ENCODE measurements at places on chromosomes 7 and 10.

DNA sequence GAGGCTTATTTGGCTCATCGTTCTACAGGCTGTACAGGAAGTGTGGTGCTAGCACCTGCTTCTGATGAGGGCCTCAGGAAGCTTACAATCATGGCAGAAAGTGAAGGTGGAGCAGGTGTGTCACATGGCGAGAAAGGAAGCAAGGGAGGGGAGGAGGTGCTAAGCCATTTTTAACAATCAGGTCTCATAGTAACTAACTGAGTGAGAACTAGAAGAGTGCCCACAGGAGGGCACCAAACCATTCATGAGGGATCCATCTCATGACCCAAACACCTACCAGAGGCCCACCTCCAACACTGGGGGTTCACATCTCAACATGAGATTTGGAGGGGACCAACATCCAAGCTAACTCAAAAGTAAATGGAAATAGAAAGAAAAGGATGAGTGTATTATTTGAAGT lies 78.1 kb downstream of the CXCL12 start:
- no peak for DNase-seq

DNA sequence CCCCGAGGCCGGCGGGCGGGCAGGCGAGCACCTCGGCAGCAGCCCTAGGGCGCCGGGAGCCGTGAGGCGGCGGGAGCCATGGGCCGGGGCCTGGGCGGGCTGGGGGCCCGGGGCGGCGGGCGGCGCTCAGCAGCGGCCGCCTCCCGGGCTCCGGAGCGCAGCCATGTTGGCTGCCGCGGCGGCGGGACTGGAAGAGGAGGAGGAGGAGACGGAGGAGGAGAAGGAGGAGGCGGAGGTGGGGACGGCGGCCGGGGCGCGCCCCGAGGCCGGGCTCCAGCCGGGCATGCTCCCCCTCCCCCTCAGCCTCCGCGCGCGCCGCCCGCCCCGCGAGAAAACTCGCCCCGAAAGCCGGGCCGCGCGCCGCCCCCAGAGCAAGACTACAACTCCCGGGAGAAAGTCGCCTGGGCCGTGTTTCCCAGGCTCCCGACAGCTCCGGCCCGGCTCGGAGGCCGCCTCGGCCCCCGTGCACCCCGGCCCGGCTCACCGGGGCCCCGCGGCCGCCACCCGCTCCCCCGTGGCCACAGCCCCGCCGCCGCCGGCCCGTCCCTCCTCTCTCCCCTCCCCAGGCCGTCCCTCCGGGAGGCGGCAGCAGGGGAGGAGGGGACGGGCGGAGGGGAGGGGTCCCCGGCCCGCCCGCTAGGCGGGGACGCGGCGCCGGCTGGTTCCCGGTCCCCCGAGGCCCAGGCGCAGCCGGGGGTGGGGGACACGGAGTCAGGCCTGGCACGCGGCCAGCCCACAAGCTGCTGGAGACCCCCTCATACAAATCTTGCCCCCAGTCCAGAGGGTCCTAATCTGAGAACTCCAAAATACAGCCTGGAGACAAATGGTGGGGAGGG lies at the start of gene DLG5:
Gene DLG5 (minus strand): TSS at position 190 of the 836 bp plus-strand sequence. CDS start 235 bp downstream, outside the sequence.
- peak; percentile 55 for DNase-seq

DNA sequence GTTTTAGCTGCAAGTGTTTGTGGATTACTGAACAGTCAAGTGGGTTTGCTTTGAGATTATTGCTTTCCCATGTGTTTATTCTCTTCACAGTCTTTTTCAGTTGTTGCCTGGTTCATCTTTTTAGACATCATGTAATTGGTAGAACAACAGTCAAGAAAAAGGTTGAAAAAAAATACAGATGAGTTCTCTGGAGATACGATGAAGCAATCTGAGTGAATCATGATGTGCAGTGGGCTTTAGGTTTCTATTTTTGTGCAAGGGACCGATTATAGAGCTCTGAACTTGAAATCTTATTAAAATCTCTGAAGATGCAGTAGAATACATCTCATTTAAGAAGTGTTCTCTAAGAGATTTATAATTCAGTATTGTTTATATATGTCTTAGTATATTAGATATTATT lies 145.7 kb downstream of the SDK1 start:
- DNase-seq, result peak; percentile 11

DNA sequence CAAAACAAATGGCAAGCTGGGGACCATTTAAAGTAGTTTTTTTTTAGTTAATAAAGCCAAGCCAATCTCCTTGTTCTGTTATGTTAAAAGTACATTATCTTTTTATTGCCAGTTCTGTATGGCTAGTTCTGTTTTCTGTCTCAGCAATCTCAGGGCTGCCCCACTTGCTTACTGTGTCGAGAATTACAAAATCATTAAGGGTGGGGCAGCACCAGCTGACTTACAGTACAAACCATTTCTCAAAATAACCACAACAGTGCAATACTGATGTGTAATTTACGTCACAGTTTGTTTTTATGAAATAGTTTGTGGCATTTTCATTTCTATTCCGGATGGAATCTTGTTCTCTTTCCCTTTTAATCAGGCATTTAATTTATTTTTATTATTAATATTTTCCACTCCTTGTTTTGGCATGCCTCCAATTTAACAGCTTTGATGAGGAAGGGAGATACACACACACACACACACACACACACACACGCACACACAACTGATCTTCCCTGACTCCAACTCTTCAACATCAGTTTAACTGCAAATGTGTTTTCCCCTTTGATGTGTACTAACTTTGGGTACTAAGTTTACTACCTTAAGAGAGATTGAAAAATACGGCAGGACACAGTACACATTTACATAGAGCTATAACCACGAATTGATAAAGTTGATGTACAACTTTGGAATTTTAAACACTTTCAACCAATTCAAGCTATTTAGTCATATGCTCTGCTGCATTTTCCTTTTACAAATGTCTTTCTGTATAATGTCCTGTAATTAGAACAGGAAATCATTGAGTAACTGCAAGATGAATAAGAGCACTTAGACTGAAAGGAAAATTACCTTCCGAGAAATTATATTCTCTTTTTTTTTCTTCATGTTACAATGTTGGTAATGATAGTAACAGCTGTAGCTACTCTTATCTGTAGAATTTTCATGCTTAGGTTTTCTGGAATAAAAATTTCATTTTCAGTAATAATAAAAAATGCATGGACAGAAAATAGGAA lies 91.5 kb downstream of the ARID5B start:
- peak; percentile 98 for DNase-seq

- no peak for DNase-seq
Observed at GRCh38 chr10:128158021-128158795, 32.0 kb upstream of the MKI67 start.

DNA sequence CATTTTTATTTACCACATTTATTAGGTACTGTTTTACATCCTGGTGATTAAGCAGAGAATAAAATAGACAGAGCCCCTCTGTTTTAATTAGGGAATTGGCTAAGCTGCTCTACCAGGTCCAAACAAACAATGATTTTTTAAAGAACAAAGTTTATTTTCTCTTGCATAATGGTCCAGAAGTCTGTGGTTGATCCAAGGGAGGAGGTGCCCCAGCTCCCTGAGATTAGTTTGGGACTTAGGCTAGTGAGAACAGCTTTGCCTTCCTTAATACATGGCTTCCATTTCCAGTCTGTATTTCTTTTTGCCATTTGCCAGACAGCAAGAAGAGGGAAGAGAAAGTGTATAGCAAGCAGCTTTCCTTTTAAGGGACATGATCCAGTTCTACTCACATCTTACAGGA lies 2.9 kb upstream of the MIOS start:
- DNase-seq, result no peak

- peak; percentile 66 for DNase-seq
Observed at GRCh38 chr7:116210345-116211005, at the start of gene TES. TSS of gene TES (plus strand) at chr7:116210539. CDS start at chr7:116210708, 169 bp downstream.

DNA sequence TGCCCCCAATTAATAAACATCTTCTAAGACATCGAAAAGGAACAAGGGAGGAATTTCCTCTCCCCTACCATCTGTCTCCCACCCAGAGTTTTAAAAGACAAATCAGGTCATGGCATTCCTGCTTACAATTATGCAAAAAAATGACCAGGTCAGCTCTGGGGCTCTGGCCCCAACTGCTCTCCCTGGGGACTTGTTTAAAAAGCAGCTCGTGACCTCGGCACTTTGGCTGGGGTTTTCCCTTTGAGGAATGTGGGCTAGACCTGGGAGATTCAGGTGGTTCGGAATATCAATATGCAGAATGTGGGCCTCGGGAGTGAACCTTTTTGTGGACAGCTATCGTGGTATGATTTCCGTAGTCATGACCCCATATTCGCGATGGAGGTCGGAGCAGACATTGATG lies 648 bp upstream of the RADIL start:
- no peak for DNase-seq

GRCh38 chr7:94022550-94022949 lies 18.4 kb upstream of the BET1 start:
- peak; percentile 21 for DNase-seq

DNA sequence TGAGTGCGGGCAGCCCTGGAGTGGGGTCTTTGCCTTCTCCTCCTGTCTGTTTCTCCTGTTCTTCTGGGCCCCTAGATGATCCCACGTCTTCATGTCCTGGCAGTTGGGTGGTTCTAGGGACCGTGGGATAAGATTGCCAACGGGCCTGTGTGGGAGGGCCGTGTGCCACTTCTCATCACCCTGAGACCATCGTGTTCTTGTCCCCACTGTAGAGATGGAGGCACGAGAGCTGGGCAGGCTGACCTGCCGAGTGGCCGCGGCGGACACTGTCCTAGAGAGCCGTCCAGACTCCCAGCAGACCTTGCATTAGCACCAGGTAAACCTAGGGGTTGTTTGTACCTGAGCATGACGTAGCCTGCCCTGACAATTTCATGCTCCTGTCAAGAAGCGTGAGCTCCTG lies 18.5 kb upstream of the UBE3C start:
- DNase-seq, result no peak

DNA sequence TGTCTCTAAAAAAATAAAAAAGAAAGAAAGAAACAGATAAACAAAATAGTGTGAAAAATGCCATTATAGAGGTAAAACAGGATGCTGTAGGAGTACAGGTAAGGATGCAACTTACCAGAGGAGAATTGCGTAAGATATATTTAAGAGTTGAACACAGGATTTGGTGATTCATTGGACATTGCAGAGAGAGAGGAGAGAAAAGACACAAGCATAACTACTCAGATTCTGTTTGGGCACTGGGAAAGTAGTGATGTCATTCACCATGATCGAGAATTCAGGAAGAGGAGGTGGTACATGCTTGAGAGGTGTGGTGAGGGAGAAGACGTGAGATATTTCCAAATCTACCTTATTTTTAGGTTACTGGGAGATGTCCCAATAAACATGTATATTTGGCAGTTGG lies 97.6 kb downstream of the AASS start:
- DNase-seq, result no peak

- DNase-seq, result no peak
Observed at GRCh38 chr10:96269438-96270300, 1.7 kb downstream of the BLNK start.

DNA sequence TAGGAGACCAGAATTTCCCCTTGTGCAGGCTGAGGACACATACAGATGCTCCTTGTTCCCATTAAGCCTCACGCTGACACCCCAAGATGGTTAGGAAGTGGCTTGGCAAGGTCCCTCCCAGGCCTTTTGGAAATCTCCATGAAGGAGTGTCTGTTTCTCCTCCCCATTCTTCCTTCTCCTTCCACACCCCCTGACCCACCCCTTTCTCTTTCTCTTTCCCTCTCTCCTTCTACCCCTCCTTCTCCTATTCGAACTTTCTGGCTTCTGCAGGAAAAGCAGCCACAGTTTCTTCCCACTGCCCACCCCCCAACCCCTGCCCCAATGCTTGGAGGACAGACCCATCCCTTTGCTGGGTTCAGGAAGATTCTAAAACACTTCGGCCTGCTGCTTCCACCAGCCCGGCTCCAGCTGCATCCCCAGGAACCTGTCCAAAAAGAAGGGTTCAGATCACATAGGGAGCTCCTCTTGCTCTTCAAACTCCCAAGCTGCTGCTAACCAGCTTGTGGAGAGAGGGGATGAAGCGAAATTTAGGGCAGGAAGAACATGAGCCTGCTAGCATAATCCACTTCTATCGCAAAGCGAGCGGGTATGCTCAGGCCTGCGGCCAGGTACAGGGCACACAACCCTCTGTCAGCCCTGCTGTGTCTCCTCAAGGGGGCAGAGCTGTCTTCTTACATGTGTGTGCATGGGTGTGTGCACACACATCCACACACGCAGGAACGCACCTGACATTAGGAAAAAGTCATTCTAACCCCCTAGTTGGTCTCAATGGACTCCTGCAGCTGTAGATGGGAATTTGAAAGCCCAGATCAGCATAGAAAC lies 80.4 kb downstream of the PPP1R3C start:
- DNase-seq, result peak; percentile 43

DNA sequence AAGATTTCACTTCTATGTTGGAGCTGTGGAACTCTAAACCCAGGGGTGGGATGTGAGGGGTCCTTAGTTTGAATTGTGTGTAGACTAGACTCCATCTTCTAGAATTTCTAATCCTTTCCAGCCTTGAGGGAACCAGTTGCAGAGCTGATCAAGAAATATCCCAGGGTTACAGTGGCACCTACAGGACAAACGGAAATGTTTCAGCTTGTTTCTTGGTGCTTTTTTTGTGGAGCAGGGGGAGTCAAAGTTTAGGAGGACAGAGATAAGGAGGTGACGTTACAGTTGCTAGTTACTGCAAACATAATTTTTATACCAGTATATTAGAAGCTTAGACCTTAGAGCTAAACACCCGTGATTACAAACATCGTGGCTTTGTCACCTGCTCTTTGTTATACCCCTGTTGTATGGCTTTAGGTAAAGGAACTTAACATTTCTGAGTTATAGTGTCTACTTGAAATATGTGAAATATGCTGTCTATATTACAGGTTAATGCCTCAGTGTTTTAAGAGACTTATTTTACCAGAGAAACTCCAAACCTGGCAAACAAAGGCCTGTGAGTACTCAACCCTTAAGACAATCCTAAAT lies 84.5 kb upstream of the DYNC1I1 start:
- peak; percentile 67 for DNase-seq

DNA sequence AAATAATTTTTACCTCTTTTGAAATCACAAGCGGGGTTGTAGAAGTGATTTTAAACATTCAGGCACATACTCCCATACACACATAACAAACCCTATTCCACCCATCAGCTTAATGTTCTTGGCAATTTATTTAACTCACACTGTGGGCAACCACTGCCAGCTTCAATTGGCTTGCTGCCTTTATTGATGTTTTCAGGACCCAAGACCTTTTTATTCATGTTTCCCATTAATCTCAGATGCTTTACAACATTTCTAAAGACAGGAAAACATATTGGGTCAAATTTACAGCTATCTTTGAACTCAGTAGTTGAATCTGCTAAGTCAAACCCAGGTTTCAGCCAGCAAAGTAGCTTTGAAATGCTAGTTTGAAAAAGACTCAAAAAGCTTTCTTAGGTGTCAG lies 72.9 kb upstream of the TEX47 start:
- DNase-seq, result no peak

DNA sequence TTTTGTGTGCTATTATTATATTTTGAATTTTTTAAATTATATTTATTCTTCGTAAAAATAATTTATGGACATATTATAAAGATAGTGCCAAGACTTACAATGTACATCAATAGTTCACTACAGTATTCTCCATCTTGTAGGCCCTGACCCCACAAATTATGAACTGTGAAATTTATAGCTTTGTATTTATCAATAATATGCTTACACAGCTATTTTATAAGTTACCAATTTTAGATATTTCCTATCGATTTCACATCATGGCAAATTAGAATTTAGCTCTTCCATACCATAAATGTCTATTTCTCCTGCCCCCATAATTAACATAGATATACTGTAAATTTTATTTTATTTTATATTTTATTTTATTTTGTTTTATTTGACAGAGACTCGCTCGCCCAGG lies 34.4 kb upstream of the GNAI1 start:
- no peak for DNase-seq
